ENCODE measurements at places on chromosomes 4 and X. TPM values are rescaled to one million over a fixed set of nuclear protein-coding genes. Genes with fewer than 3 reads are reported as not detected.

GRCh38 chr4:140158365-140159030 lies 4.5 kb upstream of the MAML3 start:
- DNase-seq: no peak
- no peak overlapping the region for H3K4me3 ChIP-seq
- peaks cover 2% of the 10 kb centered on the region for H3K36me3 ChIP-seq
- peaks cover 42% of the 10 kb centered on the region for H3K4me1 ChIP-seq
- H3K27me3 ChIP-seq: peaks cover 13% of the 10 kb centered on the region

DNA sequence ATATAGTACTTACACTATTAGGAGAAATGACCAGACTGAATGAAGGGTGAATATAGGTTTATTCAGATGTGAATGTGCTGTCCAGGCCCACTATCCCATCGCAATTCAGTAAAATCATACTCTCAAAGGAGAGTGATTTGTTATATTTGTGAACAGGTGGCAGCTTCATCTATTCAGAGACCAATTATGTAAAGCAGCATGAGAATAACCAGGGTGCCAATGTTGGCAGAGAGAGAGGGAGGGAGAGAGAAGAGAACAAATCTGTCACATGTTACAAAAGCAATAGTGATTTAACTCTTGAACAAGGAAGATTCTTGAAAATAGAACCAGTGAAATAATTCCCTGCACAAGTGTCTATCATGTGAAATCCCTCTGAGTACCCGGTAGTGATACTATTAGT lies 38.9 kb upstream of the TLL1 start:
- H3K27me3 ChIP-seq: no peaks in the 10 kb centered on the region
- H3K4me1 ChIP-seq: no peaks in the 10 kb centered on the region
- H3K36me3 ChIP-seq: no peaks in the 10 kb centered on the region
- H3K27ac ChIP-seq: no peak overlapping the region
- no peak overlapping the region for H3K4me3 ChIP-seq

- no peak for DNase-seq
- peaks cover 3% of the 10 kb centered on the region for H3K27me3 ChIP-seq
- no peaks in the 10 kb centered on the region for H3K4me1 ChIP-seq
- H3K4me3 ChIP-seq: no peak overlapping the region
- H3K27ac ChIP-seq: no peak overlapping the region
- H3K36me3 ChIP-seq: no peaks in the 10 kb centered on the region
Measured at GRCh38 chr4:54727346-54727745, 69.6 kb downstream of the KIT start.

DNA sequence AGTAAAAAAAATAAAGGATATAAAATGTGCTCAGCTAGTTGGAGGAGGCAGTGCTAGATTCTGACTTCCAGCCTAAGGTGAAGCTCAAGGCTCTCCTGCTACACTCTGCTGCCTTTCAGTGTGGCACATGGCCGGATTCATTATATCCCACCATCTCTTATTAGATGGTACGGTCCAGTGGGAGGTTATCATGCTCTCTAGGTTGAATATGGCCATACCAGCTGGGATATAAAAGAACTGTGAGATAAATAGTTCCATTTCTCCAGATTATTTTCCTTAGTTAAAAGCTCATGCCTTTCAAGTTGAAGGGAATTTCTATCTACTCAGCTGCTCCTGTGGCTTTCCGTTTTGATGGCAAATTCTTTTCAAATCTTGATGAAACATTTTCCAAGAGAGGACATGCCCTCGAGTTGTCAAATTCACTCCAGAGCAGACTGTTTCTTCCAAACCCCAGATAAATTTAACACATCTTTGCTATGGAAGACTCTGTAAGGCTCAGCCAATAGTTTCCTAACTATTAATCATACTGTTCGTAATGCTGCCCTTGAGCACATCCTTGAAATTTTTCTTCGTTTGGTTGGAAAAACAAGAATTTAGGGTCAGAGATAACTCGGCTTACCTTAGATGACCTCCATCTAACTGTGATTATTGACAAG lies 2.2 kb upstream of the MGARP start:
- H3K4me3 ChIP-seq: no peak overlapping the region
- no peak overlapping the region for H3K27ac ChIP-seq
- H3K27me3 ChIP-seq: peaks cover 40% of the 10 kb centered on the region

GRCh38 chr4:22607382-22607781 lies 85.4 kb upstream of the GBA3 start:
- peak; percentile 61 for DNase-seq
- peaks cover 27% of the 10 kb centered on the region for H3K4me1 ChIP-seq
- H3K4me3 ChIP-seq: no peak overlapping the region
- H3K27ac ChIP-seq: no peak overlapping the region
- H3K36me3 ChIP-seq: peaks cover 1% of the 10 kb centered on the region

- no peak overlapping the region for H3K27ac ChIP-seq
- H3K27me3 ChIP-seq: peaks cover 7% of the 10 kb centered on the region
- H3K4me1 ChIP-seq: no peaks in the 10 kb centered on the region
- DNase-seq: no peak
- H3K36me3 ChIP-seq: no peaks in the 10 kb centered on the region
Measured at GRCh38 chr4:17068891-17069290, 170.4 kb upstream of the LDB2 start.

DNA sequence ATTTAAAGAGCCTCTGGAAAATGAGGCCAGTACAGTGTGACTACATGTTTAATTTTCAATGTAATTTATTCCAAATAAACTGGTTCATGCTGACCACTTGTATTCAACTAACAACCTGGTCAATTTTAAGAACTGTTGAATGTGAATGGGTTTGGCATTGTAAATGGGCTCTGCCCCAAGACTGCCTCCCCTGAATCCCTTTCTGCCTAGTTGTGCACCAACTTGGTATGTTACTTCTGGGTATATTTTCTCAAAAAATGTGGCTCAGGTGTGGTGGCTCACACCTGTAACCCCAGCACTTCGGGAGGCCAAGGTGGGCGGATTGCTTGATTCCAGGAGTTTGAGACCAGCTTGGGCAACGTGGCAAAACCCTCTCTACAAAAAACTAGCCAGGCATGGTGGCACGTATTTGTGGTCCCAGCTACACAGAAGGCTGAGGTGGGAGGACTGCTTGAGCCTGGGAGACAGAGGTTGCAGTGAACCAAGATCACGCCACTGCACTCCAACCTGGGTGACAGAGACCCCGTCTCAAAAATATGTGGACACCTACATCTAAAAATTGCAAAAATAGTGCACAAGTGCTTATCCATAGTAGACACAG lies 7.2 kb downstream of the RPL9 start:
- no peaks in the 10 kb centered on the region for H3K27me3 ChIP-seq
- peak overlapping the region; percentile 26 for H3K4me3 ChIP-seq
- H3K27ac ChIP-seq: peak overlapping the region; percentile 68
- H3K4me1 ChIP-seq: peaks cover 58% of the 10 kb centered on the region
- H3K36me3 ChIP-seq: peaks cover 62% of the 10 kb centered on the region
- no peak for DNase-seq

DNA sequence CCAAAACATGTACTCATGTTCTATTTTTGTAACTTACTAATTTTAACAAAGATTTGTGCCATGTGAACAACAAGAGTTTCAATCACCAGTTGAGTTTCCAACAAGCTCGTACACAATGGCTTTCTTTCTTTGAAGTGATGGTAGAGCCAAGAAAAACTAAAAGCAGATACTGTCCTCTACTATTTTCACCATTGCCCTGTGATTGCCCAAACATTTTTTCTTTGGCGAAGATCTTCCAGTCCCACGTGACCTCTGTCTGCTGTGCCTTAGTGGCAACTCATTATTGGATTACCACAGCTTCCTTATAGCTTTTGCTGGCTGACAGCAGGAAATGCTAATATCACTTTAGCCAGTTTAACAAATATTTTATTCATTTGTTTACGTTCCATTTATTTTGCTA lies 1147.1 kb downstream of the STIM2 start:
- H3K4me3 ChIP-seq: no peak overlapping the region
- no peaks in the 10 kb centered on the region for H3K36me3 ChIP-seq
- no peak overlapping the region for H3K27ac ChIP-seq
- H3K27me3 ChIP-seq: no peaks in the 10 kb centered on the region
- H3K4me1 ChIP-seq: no peaks in the 10 kb centered on the region
- no peak for DNase-seq

The CENPVL2 gene
- total RNA-seq: 0.14 TPM

The MBNL3 gene
- 33.0 TPM for total RNA-seq

Data from activated naive CD8-positive, alpha-beta T cell treated with anti-CD3 and anti-CD28 coated beads for 36 hours (primary cell).